ENCODE measurements at places on chromosomes 1 and 21.

DNA sequence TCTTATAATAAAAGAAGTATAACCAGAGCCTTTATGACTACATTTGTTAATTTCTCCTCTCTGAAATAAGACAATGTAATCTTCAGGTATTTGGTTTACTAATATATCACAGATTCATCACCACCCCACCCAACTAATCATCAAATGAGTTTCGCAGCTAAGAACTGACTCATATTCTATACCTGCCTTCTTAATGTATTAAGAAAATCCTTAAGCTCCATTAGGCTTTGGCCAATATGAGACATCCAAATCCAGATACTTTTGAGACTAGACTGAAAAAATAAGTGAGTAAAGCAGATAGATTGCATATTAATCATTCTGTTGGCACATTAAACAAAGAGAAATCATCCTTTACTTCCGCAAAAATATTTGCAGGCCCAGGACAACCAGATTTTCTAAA lies 18.7 kb upstream of the FMO2 start:
- no peak for DNase-seq

DNA sequence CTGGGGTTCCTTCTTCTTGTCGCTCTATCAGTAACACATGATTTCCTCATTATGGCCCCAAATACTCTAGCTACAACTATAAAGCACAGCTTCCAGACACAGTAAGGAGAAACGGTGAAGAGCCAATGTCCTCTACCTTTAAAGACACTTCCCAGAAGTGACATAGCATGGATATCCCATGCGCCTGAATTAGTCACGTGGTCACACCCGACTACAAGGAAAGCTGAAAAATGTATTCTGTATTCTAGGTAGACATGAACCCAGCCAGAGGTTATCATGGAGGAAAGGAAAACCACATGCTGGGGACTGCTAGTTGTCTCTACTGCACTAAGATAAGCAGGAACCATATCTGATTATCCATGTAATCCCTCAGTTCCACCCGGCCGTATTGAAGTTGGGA lies 244.3 kb downstream of the LMX1A start:
- DNase-seq: no peak

DNA sequence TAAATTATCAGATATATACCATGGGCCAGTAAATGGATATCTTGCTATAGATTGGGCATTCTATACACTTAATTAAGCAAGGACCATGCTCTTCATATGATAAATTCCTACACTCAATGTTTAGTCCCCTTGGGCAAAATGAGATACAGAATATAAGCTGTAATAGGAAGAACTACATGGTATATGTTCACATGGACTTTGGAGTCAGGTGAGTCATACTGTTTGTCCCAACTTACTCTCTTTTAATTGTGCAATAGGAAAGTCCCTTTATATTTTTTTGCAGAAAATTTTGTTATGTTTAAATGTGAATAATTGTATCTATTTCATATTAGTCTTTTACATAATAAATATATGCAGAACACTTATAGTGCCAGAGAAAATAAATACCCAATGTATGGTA lies 820.2 kb upstream of the ADAMTS5 start:
- no peak for DNase-seq

DNA sequence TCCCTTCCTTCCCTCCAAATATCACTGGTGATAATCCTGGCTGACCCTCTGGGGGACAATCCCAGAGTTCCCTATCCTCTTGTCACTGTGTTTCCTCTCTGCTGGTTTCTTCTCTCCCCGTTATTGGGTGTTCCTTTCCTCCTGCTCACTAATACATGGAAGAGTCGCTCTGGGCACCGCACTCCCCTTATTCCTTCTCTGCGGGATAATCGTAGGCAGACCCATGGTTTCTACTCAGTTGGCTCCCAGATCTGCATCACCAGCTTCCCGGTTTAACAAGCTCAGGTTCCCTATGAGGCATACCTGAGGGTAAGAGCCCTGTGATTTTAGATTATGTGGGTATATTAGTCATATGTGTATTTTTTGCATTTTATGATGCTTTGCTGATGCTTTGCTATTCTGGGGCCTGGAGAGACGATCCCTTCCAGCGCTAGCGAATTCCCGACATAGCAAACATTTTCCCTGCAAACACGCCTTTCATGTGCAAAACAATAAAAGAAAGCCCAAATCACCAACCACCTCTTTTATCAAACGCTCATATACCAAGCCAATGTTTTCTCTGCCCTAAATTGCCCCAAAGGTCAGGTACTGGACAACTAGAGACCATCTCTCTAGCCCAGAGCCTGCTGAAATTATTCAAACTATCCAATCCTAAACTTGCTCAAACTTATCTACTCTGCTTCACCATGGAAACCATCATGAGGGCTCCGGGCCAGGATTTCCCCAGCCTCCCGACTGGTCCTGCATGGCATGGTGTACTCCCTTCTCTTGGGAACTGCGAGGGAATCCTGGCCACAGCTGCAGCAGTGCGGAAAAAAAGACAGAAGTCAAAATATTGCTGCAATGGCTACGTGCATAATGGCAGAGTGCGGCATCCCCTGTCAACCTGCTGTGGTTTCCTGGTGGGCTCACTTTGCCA lies 84.2 kb downstream of the PCP4 start:
- no peak for DNase-seq

DNA sequence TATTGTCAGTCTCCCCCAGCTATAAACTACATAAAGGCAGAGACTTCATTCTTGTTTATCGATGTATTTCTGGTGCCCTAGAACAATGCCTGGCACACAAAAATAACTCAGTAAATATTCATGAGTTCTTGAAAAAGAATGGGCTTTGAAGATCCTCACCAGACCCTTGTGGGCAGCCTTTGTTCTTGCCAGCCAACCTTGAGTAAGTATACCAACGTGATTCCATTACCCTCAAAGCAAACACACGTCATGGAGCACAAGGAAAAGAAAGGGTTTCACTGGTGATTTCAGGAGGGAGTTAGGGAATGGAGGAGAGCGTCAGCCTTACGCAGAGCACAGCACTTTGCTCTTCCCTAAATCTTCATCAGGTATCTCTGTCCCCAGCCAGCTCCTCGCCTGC lies 29.4 kb downstream of the NMNAT2 start:
- DNase-seq: no peak

- no peak for DNase-seq
Measured at GRCh38 chr1:219325368-219325742, 151.7 kb downstream of the LYPLAL1 start.

DNA sequence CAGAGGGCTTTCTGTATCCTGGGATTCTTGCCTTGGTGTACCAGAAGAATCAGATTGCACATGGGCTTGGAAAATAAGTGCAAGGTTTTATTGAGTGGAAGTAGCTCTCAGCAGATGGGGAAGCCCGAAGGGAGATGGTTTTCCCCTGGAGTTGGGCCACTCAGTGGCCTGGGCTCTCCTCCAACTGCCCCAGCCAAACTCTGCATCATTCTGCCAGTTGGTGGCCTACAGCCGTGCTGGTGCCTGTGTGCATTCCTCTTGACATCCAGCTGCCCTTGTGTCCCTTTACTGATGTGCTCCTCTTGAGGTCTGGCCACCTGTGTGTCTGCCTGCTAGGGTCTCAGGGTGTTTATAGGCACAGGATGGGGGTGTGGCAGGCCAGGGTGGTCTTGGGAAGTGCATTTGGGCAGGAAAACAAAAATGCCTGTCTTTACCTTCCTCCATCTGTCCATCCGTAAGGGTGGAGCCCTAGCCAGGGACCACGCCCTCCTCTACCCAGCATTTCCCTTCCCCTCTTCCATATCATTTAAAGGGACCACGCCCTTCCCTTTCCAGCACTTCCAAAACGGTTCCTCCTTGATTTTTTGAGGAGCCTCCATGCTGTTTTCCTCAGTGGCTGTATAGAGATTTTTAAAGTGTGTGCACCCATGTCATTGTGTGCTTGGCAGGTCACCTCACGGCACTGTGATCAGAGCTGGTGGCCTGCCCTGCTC lies 18.9 kb downstream of the SNAP47 start:
- no peak for DNase-seq

- no peak for DNase-seq
Measured at GRCh38 chr1:203672346-203672745, 45.7 kb downstream of the ATP2B4 start.

DNA sequence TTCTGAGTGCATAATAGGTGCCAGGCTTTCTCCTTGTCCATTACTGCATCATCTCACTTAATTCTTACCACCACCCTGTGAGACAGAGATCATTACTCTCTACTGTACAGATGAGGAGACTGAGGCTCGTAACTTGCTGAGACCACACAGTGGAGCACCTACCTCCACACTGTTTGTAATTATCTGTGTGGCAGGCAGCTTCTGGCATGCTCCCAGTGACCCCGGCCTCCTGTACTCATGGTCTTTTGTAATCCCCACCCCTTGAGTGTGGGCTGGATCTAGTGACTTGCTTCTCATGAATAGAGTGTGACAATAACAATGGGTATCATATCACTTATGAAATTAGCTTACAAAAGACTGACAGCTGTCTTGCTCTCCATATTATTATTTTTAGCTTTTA lies 407.3 kb downstream of the MATN1 start:
- no peak for DNase-seq

GRCh38 chr1:81375884-81376548 lies 424.7 kb upstream of the ADGRL2 start:
- no peak for DNase-seq

- no peak for DNase-seq
Measured at GRCh38 chr1:31327381-31327780, 30.5 kb downstream of the ZCCHC17 start.

DNA sequence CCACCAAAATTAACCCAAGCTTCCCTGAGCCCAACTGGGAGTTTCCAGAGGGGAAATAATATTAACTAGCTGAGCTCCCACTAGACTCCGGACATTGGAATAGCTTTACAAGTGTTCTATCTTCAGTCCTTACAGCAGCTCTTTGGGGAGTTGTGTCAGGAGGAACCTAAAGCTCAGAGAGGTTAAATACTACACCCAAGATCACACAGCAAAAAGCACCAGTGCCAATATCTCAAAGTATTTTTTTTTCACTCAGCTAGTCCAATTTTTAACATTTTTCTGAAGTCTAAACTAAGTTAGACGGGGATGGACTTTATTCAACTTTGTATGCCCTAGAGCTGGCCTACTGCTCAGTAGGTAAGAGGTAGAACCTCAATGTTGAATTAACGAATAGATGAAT lies 82.5 kb downstream of the ATP1A1 start:
- DNase-seq: no peak

Measured in kidney epithelial cell (primary cell).